ENCODE measurements at places on chromosomes 4 and X.

DNA sequence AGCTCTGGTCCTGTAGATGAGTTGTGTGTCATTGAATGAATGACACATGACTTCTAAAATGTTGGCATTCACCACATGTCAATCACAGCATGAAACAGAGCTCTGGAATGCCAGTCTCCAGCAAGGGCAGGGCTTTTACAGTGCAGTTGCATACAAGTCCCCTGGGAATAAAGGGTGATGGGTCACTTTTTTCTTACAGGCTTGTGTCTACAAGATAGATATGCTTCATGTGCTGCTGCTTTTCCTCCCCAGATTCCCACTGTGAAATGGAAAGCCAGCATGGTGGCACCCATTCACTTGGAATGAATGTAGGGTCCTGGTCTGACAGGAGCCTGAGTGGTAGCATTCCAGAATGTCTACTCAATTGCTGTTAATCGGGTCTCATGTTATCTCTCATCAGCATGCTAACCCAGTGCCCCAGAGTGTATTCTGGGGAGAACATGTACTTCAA, 159.1 kb upstream of the KIT start:
- no peak for DNase-seq

DNA sequence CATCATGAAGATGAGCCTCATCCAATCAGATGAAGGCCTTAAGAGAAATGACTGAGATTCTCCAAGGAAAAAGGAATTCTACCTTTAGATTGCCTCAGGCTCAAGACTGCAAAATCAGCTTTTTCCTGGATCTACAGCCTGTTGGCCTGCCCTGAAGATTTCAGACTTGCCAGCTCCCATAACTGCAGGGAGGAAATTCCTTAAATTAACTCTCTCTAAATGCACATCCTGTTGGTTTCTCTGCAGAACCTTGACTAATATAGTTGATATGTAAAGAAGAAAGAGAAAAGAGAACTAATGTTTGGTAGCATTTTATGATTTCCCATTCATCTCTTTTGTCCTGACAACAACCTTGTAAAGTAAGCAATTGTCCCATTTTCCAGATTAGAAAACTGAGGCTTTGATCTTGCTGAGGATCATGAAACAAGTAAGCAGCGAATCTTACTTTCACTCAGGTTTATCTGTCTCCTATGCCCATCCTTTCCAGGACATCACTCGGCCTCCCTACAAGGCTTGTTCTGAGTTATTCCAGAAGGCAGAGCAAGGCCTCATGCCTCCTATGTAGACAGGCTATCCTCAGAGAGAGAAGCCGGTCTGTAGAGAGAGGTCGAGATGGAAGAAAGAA, 115.0 kb upstream of the LDB2 start:
- DNase-seq: no peak

GRCh38 chrX:40148385-40149285, 50.9 kb upstream of the BCOR start:
- no peak for DNase-seq

- no peak for DNase-seq
These were observed 1126.9 kb downstream of the STPG2 start for GRCh38 chr4:97016186-97016907.

- DNase-seq: no peak
These were observed 81.6 kb downstream of the SORBS2 start for GRCh38 chr4:185730387-185730786.

- no peak for DNase-seq
These were observed 25.7 kb downstream of the USP53 start for GRCh38 chr4:119238068-119238722.

DNA sequence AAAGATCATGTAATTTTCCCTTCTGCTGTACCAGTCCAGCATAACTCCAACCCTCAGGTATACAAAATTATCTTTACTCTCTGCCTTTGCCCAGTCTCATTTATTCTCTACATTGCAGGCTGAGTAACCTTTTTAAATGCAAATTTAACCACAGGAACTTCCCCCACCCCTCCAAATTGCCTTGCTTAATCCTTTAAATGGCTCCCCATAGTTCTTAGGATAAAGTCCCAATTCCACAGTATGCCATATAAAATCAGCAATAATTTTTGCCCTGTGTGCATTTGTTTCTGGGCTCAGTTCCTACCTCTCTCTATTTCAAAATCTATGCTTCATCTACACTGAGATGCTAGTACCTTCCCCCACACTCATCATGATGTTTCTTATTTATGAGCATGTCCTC, 879.7 kb downstream of the RPA4 start:
- DNase-seq: no peak

DNA sequence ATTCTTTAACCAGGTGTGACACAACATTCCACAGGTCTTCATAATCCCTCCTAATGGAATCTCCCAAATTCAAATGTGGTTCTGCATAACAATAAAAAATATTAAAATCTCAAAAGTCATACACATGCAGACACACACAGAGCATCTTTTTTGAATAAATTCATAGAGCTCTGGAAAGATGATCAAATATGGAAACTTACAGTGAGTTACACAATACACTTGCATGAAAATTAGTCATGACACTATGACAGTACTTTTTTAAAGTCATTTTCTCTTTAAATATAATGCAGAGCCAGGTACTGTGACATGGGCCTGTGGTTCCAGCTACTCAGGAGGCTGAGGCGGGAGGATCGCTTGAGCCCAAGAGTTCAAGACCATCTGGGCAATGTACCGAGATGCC, 38.9 kb downstream of the DDX60L start:
- no peak for DNase-seq

GRCh38 chr4:147994076-147994475, 262.2 kb downstream of the ARHGAP10 start:
- no peak for DNase-seq

- DNase-seq: no peak
These were observed 275.9 kb downstream of the ARHGAP10 start for GRCh38 chr4:148007792-148008191.

DNA sequence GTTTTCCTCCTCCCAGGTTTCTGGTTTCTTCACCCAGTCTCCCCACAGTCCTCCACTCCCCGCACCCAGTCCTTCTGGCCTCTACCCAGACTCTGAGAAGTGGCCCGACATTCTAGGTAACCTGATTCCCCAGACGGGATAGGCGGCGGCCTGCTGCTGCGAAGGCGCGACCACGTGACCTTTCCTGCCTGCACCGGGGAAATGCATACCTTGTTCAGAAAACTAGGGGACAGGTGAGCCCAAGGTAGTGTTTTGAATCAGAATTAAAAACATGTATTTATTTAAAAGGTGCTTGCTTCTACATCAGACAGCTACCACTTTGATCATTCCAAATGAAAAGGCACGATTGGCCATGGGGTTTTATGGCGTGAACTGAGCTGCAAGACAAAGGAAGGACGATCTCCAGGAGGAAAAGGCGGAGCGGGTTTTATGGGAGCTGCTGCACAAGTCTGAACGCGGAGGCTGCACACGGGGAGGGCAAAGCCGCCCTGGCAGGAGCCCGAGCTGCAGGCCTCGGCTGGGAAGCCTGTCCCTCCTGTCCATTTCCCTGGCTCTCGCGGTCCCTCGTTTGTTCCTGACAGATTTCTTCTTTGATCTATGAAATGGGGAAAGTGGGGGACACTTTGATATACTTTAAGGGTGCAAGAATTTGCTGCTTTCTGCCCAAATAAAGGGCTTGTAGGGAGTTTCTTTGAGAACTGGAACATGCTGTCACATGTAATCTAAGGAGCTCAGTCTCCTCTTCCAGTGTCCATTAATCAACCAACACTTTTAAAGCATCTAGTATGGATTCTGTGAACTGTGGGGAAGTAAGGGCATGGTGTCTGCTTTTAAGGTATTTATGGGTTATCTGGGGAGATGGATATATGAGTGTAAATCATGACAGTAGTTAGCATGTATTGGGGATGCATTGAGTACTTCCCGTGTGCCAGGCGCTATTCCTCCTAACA, 150.9 kb downstream of the SPRY1 start:
- DNase-seq: no peak

DNA sequence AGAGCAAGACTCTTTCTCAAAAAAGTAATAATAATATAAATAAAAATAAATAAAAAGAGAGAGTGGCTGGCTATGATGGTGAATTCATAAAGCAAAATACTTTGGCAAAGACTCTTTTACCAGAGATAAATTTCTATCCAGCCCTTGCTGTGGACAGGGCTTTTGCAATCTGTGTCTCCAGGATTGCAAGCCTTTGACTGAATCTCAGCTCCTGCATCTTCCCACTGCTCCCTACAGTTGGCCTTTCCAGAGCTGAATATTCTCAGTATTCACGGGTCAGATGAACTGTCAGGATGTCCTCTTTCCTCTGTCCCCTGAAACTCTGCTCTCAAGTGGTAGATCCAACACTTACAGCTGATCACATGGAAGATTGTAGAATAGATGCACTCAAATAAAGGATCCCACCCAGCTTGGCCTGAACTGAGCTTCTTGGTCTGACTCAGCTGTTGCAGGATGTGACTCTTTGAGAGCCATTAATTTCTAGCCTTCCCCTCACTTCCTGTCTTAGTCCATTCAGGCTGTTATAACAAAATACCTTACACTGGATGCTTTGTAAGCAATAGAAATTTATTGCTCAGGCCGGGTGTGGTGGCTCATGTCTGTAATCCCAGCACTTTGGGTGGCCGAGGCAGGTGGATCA, 123.4 kb upstream of the GUCY1A1 start:
- DNase-seq: no peak

DNA sequence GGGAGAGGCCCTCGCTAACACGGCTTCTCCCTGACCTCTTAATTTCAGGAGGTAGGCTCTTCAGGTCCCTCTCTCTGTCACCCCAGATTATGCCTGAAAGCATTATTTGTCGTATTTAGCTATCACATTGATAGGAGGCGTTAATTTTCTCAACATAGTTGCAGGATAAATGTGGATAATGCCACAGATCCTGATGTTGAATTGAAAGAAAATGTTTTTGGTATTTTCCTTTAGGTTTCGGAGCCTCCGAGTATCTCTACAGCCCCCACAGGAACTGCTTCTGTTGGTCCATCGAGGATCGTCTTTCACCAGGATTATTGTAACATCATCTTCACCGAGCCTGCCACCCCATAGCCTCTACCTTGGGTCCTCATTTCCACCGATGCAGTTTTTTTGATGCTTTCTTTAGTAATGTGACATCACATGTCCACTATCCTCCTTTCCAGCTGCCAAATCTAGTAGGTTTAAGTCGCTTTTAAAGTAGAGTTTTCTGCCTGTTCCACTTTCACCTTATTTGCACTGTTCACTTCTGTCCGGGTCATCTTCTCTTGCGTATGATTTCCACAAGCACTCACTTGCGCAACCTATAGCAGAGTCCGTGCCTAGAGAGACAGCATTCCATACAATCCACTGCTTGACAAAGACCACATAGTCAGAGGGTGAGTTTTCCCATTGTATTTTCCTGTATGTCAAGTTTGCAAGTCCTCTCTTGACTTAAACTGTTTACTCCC, 665 bp downstream of the TIGD2 start:
- no peak for DNase-seq

DNA sequence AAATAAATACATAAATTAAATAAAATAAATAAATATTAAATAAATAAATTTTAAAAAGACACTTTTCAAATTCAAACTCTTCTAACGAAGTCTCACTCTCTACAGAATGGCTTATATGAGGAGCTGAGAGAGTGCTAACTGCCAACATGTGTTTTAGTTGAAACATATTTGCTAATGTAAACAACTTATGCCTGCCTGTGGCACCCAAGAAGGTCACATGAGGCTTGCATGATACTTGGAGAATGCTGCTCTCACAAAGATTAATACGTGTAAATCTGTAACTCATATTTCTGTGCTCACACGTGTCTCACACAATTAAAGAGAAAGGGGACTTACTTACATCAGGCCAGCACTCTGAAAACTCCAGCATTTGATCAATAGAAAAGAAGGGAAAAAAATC, 43.2 kb upstream of the PITX2 start:
- DNase-seq: no peak

DNA sequence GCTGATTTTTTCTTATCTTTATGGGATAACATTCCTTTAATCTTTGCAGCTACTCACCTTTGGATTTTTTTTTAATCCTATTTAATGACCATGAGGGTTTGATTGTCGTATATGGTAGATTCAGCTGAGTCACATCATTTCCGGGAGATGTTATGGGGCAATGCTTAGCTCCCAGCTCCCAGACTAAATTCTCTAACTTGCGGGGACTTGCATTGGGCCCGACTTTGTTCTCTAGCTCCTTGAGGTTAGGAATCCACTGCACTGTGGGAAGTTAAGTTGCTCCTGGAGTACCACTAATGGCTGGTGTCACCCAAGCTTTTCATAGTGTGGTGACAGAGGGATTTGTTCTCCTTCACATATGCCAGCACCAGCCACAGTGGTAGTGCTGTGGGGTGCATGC, 287.4 kb downstream of the TECRL start:
- no peak for DNase-seq

- DNase-seq: no peak
These were observed 200.2 kb downstream of the ADGRA3 start for GRCh38 chr4:22315628-22316027.

DNA sequence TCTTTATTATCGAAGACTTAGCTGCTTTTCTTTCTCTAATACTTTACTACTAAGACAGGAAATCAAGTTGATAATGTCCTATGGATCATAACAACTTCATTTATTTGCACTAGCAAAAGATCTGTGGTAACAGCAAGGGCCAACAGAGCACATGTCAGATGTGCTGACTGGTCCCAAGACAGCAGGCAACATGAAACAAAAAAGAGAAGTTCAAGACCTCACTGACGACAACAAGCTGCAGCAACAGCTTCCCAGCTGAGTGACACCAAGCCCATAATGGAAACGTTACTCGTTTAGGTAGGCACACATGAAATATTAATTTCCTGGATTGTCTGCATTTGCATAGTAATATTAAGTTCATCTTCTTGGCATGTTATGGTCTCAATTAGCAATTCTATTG, 126.9 kb downstream of the UNC5C start:
- no peak for DNase-seq

DNA sequence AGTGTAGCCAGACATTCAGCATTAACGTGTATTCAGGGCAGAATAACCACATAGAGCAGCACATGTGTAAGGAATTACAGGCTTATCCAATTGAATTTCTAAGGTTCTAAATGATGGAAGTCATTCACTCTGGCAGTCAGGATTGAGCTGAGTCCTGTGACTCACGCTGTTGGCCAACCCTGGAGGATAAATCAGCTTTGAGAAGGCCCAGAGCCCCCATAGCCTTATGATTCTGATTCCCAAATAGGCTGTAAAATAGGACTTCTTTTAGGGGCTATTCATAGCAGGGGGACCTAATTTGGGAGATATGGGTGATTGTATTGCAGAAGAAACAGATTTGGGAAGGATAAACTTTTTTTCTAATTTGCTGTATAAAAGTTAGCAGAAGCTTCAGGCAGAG, 8.1 kb upstream of the HPF1 start:
- no peak for DNase-seq

DNA sequence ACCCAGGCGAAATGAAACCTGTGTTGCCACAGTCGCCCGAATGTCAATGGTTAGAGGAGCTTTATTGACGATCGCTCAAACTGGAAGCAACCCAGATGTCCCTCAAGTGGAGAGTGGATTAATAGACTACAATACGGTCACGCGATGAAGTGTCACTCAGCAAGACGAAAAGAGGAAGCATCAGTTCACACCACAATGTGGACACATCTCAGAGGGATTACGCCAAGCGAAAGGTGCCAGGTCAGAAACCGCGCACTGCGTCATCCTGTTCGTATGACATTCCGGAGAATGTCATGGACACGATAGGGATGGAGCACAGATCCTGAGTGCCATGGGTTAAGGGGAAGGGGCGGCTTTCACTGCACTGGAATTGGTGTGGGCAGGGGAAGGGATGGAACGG, 111.7 kb downstream of the HMX1 start:
- DNase-seq: no peak

GRCh38 chr4:109977854-109978501, 65.3 kb downstream of the EGF start:
- DNase-seq: peak; percentile 13
